ENCODE measurements at places on chromosomes 7 and 10. TPM values are rescaled to one million over a fixed set of nuclear protein-coding genes. Genes with fewer than 3 reads are reported as not detected.

ITIH5 gene
- total RNA-seq, result 10.8 TPM

GRCh38 chr7:81665236-81665635 lies 104.6 kb downstream of the HGF start:
- no peaks in the 10 kb centered on the region for H3K27me3 ChIP-seq
- no peaks in the 10 kb centered on the region for H3K4me1 ChIP-seq
- H3K4me3 ChIP-seq, result no peak overlapping the region
- DNase-seq, result no peak
- no peaks in the 10 kb centered on the region for H3K36me3 ChIP-seq

- no peak overlapping the region for H3K4me3 ChIP-seq
- no peaks in the 10 kb centered on the region for H3K27me3 ChIP-seq
- no peak overlapping the region for H3K27ac ChIP-seq
- H3K4me1 ChIP-seq, result no peaks in the 10 kb centered on the region
- H3K36me3 ChIP-seq, result peaks cover 45% of the 10 kb centered on the region
Observed at GRCh38 chr7:129657363-129657762, 45.8 kb downstream of the NRF1 start.

DNA sequence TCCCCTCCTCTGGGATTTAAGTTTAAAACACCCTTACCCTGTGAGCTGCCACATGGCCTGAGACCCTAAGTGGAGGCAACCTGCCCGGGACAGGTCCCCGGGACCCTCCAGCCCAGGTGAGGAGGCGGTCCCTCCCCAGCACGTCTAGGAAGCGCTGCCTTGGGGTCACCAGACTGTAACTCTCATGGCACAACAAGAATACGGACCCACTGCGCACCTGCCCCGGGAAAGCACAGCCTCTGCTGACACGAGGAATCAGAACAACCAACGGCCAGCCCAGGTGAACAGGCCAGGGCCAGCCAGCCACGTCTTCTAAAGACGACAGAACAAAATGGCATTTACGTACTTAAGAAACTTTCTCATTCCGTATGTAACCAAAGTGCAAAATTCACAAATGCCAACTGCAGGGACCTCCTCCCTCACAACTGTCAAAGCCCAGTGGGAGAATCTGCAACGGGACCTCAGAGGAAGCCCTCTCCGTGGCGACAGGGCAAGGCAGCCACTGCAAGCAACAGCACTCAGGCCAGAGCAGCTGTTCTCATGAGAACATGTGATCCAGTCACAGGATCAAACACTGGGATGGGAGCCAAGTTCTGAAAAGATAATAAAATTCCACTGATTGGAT lies 208.4 kb downstream of the DIP2C start:
- peaks cover 28% of the 10 kb centered on the region for H3K4me1 ChIP-seq
- peak overlapping the region; percentile 14 for H3K27ac ChIP-seq
- H3K36me3 ChIP-seq, result no peaks in the 10 kb centered on the region
- H3K27me3 ChIP-seq, result no peaks in the 10 kb centered on the region

DNA sequence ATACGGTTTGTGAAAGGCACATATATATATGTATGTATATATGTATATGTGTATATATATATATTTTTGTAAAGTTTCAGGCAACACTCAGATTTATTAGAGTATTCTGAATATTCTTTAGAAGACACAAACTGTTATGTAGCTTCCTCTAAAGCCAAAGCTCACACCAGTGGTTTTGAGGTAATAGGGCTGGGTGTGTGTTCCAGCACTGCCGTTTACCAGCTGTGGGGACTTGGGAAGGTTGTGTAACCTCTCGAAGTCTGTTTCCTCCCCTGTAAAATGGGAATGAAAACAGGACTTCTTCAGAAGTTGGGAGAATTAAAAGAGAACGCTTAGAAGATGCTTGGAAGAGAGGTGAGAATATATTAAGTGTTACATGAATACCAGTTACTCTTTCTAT lies 94.8 kb downstream of the PRPF18 start:
- H3K36me3 ChIP-seq, result peaks cover 26% of the 10 kb centered on the region
- H3K27ac ChIP-seq, result peak overlapping the region; percentile 11
- no peak overlapping the region for H3K4me3 ChIP-seq
- H3K4me1 ChIP-seq, result peaks cover 78% of the 10 kb centered on the region
- H3K27me3 ChIP-seq, result no peaks in the 10 kb centered on the region
- DNase-seq, result no peak

Measured in left ventricle myocardium inferior (tissue), 1 donor.